ENCODE measurements at places on chromosomes 11 and 22.

- no peak for DNase-seq
Observed at GRCh38 chr11:110454609-110455008, 24.9 kb downstream of the FDX1 start.

DNA sequence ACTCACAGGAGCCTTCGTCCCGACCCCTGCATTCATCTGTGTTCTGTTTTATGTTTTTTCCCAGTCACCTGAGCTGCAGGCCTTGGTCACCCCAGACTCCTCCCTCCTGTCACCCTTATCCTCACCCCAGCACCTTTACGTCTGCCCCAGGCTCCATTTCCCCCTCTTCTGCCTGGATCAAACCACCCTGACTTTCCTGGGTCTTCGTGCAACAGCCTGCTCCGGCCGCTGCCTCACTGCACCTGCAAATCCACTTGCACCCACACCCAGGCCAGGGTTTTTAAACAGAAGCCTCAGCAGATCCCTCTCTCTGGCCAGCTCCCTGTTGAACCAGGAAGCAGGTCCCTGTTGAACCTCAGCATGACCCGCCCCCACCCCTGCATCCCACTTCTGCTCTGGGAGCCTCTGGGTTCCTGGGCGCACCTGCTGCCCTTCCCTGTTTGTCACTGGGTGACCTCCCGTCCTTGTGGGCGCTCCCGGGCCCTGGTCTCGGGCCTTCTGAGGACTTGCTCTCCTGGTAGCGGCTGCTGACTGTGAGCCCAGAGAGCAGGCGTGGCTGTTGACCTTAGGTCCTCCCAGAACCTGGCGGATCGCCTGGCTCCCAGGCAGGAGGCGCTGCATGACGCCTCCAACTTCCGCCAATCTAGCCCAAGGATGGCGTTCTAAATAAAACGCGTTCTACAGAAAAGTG, 12.8 kb downstream of the MAPK8IP2 start:
- no peak for DNase-seq

DNA sequence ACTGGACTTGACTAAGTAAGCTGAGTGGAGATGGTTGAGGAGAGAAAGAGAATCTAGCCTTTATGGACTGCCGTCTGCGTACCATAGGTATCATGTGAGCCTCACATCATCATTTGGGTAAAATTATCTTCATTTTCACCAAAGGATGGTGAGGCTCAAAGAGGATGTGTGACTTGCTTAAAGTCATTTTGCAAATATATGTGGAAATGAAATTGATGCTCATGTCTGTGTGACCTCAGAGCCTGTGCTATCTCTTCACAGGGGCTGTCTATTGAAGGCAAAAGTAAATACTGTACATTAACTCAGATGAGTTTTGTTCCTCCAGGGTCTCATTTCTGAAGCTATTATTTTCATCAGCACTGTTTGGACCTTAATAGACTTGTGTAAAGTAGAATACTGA, 83.3 kb upstream of the ALKBH3 start:
- no peak for DNase-seq

GRCh38 chr11:103532133-103532788, 423.0 kb downstream of the DYNC2H1 start:
- peak; percentile 90 for DNase-seq

GRCh38 chr11:108870373-108871020, 205.6 kb downstream of the DDX10 start:
- DNase-seq: peak; percentile 83

DNA sequence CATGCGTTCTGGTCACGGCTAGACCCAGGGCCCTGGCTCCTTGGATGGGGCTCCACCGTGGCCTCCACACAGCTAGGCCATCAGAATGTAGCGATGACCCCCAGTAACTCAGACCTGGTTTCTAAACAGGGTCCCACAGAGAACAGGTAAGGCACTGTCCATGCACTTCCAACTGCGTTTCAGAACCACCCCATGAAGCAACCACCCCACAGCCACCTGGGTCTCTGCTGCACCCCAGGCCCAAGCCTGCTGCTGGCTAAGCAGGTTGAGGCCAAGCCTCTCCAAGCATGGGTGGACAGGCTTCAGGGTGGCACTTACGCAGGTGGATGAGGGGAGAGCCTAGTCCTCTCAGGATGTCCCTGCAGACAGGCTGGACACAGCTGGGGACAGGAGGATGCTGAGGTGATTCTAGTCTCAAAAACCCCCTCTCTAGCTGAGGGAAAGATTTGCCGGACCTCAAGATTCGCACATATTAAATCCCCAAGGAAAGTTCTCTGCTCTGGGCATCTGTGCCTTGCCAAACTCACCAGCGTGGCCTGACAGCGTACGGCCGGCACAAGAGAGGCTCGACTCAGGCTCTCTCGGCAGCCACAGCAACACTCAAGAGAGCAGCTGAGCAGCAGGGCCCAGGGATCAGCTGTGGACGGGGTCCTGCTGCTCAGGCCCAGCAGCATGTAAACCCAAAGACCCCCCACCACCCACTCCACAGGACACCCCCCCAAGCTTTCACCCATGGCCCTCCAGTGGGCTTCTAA, 141.6 kb downstream of the CRYBB2 start:
- no peak for DNase-seq

DNA sequence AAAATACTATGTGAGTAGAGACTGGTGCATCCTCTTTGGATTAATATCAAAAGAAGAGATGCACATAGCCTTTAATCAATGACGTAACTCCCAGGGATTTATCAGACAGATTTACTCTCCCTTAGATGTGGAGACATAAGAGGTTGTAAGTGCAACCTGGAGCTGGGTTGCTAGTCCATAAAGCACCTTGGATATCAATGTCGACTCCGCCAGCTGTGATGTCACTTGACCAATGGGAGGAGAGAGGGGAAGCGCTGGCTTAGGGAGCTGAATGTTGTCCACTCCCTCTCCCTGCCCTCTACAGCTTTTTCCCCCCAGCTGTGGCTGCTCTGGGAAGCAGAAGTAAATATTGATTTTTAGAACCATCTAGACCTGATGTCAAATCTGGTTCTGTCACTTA, 28.9 kb upstream of the TMEM86A start:
- no peak for DNase-seq

- DNase-seq: no peak
Observed at GRCh38 chr11:101126551-101127196, 2.9 kb downstream of the PGR start.

GRCh38 chr22:41557401-41558240, 3.2 kb upstream of the CSDC2 start:
- peak; percentile 80 for DNase-seq

DNA sequence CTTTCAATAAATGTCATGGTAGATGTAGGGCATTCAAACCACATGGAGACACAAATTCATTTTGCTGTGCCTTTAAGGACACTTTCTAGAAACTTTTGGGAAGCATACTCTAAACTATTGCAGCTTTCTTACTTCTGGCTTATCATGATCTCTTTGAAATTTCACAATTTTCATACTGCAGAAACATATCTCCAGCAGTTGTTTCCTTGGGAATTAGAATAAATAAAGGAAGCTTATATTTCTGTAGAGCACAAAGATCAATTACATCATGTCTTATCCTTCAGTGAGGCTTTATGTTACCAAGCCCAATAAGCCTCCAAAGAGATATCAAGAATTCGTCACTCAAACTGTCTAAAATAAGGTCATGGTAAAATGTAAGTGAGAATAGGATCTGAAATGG, 74.5 kb upstream of the RAB38 start:
- DNase-seq: no peak

DNA sequence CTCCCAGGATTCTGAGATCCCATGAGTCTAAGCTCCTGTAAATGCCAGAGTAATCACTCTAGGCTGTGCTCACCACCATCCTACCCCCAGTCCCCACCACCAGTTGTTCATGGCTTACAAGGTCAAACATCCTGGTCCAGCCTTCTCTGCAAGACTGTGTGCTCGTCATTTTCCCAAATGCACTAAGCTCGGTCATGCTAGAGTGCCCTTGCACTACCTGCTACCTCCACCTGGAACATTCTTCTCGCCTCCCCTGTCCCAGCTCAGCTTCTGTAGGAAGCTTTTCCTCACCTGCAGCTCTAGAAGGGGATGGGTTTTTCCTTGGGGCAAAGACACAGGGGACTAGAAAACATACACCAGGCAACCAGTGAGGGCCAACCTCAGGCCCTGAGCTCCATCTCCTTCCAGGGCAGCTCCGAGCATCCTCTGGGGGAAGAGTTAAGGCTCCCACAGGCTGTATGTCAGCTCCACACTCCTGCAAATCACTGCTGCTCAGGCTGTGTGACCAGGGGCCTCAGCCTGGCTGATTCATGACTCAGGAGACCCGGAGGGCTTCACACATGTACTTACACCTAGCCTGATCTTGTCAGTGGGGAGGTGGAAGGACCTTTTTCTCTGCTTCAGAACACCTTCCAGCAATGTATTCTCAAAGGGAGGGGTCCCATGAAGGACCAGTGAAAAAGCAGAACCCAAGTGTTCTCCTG, 37.2 kb upstream of the CSNK2A3 start:
- DNase-seq: no peak

DNA sequence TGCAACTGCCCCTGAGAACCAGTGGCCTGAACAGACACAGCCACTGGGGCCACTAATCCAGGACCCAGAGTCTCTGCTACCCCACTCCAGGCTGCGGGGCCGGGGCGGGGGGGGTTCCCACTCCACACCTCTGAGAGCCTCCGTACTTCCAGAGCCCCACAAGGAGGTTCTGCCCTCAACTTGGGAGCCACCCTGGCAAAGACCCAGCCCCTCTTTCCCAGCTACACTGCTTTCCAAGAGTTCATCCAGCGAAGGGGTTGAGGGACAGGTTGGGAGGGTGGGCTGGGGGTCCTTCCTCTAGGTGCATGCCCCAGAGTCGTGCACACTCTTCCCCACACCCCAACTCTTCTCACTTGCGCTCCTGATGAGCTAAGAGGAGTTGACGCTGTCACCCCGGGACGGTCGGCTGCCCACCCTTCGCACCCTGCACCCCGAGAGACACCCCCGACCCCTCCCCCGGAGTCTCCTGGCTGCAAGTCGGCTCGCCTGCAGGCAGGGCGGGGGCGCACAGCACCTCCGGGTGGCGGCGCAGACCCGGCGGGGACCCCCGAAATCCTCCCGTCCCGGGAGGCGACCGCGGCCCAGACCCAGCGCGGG, 531 bp downstream of the RAB3IL1 start:
- DNase-seq: no peak

DNA sequence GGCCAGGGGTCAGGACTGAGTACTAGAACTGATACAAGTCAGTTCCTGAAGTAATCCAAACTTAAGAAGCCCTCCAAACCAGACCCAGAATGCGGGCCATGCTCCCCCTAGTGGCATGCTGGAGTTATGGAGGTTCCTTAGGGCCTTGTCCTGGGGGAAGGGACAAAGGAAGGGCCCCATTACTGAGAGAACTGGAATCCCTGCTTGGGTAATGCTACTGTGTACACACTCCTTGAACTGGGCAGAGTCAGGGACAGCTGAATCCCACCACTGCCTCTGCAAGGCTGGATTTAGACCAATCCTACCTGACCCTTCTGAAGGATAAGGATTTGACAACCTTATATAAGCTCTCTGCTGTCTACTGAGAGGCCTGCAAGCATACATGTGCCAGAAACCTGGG, 97.3 kb upstream of the AKIP1 start:
- DNase-seq: peak; percentile 91

- no peak for DNase-seq
Observed at GRCh38 chr22:38796262-38796957, 2.5 kb upstream of the DNAL4 start.

GRCh38 chr11:76339221-76339620, 41.7 kb downstream of the THAP12 start:
- DNase-seq: no peak

DNA sequence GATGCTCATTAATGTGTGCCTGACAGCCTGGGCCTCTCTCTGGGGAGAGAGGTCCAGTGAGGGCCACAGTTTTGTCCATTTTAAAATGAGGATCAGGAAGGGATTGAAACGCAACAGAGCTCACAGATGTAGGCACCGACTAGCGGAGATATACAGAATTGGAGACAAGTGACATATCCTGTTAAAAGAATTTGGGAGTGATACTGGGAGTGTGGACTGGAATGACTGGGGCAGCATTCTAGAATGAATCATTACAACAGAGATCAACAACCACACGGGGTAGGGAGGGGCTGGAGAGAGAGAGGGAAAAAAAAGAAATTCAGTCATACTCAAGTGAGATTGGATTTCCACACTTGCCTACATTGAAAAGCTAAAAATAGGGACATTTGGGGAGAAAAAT, 2.5 kb upstream of the NCAM1 start:
- DNase-seq: no peak

DNA sequence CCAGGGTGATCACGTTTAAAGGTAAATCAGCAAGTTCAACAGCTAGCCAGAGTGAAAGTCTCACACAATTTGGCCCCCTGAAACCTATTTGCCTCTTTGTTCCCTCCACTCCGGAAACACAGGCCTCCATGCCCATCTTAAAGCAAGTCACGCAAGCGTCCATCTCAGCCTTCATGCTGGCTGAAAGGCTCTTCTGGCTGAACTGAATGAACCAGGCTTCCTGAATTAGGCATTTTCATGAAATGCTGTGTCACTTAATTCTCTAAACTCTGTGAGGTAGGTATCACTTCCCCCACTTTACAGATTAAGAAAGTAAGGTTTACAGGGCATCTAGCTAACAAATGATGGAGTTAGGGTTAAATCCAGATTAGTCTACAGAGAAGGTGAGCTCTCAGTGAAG, 1.4 kb downstream of the SLC25A17 start:
- DNase-seq: no peak

GRCh38 chr22:17787241-17787640, 13.0 kb upstream of the BID start:
- no peak for DNase-seq

DNA sequence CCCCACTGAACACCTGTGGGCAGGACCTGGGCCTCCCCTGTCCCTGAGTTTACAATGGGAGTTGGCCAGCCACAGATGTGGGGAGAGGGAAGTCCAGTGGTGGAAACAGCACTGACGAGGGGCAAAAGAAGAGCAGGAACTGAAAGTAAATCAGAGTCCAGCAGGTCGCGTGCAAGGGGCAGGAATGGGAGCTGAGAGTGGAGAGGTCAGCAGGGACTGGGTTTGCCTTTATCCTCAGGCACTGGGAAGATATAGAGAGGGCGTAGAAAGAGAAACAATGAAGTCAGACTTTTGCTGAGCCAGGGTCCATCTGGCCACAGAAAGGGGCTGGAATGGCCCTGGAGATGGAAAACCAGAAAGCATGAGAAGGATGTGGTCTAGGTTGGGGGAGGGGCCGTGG, 8.5 kb downstream of the P2RY6 start:
- no peak for DNase-seq

DNA sequence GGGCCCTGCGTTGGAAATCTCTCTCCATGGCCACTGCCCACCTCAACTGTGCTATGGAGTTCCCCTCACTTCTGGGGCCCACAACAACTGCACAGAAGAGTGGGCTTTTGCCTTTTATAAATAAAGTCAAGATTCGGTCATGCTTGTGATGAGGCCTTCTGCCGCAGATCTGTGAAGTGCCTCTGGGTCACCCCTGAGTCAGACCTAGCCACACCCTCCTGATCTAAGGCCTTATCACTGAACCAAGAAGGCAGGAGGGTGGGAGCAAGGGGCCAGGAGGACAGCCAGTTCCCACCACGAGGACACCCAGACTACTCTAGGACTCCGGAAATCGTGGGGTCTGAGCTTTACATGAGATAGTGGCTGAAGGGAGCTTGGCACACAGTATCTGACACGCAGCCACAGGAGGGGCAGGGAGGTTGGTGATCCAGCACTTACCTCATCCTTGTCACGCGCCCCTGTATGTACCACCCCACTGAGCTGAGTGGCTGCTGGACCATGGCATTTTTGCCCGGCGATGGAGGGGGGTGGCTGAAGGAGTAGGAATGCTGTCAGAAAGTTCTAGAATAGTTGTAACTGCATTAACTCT, 115.7 kb downstream of the ABTB2 start:
- peak; percentile 19 for DNase-seq
